Fibroblast of skin of right biceps (primary cell): ENCODE measurements at places on chromosomes 2 and 18.

- DNase-seq = peak; percentile 50
Observed at GRCh38 chr18:7760967-7761948, 194.1 kb downstream of the PTPRM start.

- DNase-seq = no peak
Observed at GRCh38 chr18:63155169-63155852, 164.3 kb downstream of the BCL2 start.

GRCh38 chr18:28350821-28351220 lies 173.9 kb upstream of the CDH2 start:
- no peak for DNase-seq

- DNase-seq = no peak
Observed at GRCh38 chr2:62050456-62051045, 145.1 kb downstream of the COMMD1 start.

- peak; percentile 80 for DNase-seq
Observed at GRCh38 chr2:150567771-150568301, 80.4 kb upstream of the RND3 start.

DNA sequence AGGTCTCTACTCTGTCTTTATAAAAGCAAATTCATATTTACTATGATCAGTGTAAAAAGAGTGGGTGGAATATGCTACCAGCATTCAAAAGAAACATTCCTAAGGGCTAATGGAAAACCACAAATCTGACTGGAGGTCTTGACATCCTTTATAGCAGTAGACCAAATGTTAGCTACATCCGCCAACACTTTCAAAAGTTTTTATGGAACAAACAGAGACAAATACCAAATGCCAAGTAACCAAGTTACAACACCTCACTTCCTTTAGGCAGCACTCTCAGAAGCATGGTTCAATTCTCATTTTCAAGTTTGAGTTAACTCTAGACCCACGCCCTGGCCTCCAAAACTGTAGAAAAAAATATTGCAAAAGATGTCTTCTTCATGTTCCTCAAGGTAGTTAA lies 78.3 kb upstream of the SETBP1 start:
- DNase-seq = peak; percentile 67
